ENCODE measurements at places on chromosomes 6 and 20. TPM values are rescaled to one million over a fixed set of nuclear protein-coding genes. Genes with fewer than 3 reads are reported as not detected.

CASP8AP2 gene
- total RNA-seq: 10.8 TPM

DNA sequence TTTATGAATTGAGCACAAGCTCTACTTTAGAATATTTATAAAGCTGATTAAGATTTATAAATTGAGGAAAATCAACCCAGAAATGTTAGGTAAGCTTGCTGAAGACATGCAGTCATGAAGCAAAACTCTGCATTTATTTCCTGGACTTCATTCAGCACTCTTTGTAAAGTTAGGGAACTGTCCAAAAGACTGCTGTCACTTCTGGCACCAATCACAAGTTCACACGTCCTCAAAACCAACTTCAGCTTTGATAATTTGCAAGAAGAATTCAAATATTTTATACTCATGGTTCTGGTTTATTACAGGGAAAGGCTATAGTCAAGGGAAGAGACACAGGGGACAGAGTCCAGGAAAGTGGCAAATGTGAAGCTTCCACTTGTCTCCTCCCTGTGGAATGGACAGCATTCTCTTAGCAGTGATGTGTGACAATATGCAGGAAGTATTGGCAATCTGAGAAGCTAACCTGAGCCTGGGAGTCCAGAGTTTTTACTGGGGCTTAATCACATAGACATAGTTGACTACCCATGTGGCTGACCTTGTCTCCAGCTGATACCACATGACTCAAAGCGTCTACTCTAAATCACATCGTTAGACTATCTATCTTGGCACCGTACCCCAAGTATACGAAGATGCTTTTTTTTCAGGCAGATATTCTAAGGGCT lies 85.4 kb downstream of the PPP1R14C start:
- no peak for DNase-seq

ANKRD66 gene
- not detected for total RNA-seq

GRCh38 chr20:1900321-1900801 lies 5.2 kb downstream of the SIRPA start:
- DNase-seq: peak; percentile 65

ARMH2 gene
- total RNA-seq: not detected

GRCh38 chr6:36120979-36121786 lies 9.1 kb upstream of the MAPK13 start:
- peak; percentile 44 for DNase-seq

GRCh38 chr20:39691151-39691862 lies 729.2 kb downstream of the DHX35 start:
- no peak for DNase-seq

KATNA1 gene
- total RNA-seq: 21.3 TPM

- no peak for DNase-seq
Observed at GRCh38 chr6:85343428-85343827, 106.5 kb upstream of the NT5E start.

GRCh38 chr6:170011204-170012036 lies 260.0 kb downstream of the ERMARD start:
- no peak for DNase-seq

CD24 gene
- total RNA-seq: 397 TPM

DNA sequence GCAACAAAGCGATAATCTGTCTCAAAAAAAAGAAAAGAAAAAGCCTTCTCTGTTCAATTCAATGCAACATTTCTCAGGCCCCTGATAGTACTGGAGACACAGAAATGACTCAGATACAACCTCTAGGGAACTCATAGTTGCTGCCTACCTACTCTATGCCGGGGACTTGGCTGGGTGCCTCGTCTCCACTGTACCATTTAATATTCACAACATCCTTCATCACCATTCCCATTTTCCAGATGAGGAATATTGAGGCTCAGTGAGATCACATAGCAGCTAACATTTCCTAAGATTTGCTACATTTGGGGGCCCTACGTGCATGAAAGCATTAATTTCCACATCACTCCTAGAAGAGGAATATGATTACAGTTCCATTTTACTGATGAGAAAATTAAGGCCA lies 7.5 kb downstream of the NOL4L start:
- DNase-seq: no peak

- peak; percentile 2 for DNase-seq
Observed at GRCh38 chr6:38459291-38459690, 180.4 kb downstream of the BTBD9 start.

GRCh38 chr6:169365567-169366257 lies 112.1 kb upstream of the THBS2 start:
- no peak for DNase-seq

DNA sequence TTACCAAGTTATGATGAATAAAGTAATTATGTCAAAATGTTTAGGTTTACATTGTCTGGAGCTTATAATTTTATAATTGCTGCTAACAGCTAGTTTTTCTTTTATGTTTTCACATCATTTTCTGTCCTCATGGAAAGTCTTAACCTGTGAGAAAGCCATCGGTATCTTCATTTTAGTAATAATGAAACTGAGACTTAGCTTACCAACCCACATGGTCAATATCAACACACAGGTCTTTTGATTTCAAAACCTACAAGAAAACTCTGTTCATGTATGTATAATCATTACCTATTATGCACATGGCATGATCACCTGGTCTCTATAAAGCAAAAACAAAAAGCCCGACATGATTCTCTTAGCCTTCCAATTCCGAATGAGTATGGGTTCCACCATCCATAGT lies 61.9 kb downstream of the KCNQ5 start:
- no peak for DNase-seq

DNA sequence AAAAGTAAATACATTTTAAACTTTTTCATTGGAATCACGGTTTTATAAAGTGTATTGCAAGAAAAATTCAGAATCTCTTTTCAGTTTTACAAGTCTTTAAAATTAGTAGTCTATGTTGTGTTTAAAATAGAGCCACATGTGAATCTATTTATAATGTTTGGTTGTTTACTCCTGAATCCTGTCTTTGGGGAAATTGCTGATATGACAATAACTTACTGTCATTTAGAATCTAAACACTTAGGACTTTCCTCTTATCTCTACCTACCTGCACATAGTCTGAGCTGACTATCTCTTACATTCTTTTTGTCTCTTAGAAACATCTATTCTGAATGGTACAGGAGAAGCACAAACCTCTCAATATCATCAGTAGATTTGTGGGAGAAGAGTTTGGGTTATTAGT lies 4.1 kb upstream of the SRSF12 start:
- no peak for DNase-seq

PNPLA1 gene
- total RNA-seq: not detected

GRCh38 chr6:125888989-125889656 lies 67.4 kb upstream of the HINT3 start:
- DNase-seq: peak; percentile 54

- DNase-seq: no peak
Observed at GRCh38 chr6:11929241-11929835, 82.8 kb upstream of the HIVEP1 start.

- no peak for DNase-seq
Observed at GRCh38 chr6:36683656-36684446, 5.3 kb downstream of the CDKN1A start.

- DNase-seq: no peak
Observed at GRCh38 chr20:17890330-17890729, 78.3 kb downstream of the SNX5 start.

- DNase-seq: no peak
Observed at GRCh38 chr20:51079488-51079887, 56.6 kb upstream of the KCNG1 start.

UBD gene
- not detected for total RNA-seq

DNA sequence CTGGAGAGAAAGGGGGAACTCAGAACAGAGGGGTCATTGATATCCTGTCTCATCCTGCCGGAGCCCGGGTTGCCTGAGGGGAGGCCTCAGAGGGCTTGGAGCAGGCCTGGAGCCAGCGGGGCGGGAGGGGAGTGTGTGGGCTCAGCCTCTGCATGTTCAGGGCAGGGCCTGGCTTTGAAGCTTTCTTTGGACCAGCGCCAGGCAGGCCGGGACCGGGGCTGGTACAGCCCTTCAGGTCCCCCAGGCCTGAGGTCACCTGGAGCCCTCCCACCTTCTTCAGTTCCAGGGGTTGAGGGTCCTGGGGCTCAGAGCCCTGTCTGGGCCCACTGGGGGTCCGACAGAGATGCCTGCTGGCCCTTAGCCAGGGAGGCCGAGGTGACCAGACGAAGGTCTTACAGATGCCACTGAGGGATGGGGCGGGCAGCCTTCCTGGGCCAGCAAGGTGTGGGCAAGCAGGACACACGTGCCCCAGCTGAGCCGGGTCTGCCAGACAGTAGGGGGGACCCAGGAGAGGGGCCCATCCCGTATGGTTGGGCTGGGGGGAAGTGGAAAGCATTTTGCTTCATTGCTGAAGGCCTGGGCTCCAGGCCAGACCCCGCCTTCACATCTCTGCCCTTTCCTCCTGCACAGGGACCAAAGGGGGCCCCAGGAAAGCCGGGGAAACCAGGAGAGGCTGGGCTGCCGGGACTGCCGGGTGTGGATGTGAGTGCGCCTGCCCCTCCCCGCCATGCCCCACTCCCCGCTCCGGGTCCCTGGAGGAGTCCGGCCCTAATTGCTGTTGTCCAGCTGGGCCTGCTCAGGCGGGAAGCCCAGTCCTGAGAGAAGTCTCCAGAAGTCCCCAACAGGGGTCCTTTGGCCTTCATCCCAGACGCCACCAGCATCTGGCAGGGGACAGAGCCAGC lies 2.0 kb downstream of the COL9A3 start:
- DNase-seq: peak; percentile 52

DNA sequence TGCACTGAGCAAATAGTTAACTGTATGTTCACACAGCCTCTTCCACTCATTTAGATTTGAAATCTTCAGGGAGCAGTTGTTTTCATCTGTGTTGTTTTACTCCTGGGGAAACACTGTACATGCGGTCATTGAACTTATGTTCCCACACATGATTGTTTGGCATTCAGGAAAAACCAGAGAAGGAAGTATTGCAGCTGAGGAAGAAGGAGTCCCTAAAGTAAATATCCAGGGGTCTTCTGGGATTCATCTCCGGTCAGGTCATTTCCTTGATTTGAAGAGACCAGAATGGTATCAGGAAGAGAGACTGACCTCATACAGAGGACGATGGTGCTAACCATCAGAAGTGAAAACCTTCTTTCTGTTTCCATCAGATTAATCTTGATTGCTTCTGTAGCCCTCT lies 52.5 kb downstream of the DCBLD1 start:
- no peak for DNase-seq

- no peak for DNase-seq
Observed at GRCh38 chr6:99216959-99217358, 132.5 kb downstream of the FAXC start.

GRCh38 chr20:56451056-56451765 lies 17.2 kb upstream of the RTF2 start:
- DNase-seq: no peak

- no peak for DNase-seq
Observed at GRCh38 chr6:122833021-122833491, 44.0 kb downstream of the SMPDL3A start.

DNA sequence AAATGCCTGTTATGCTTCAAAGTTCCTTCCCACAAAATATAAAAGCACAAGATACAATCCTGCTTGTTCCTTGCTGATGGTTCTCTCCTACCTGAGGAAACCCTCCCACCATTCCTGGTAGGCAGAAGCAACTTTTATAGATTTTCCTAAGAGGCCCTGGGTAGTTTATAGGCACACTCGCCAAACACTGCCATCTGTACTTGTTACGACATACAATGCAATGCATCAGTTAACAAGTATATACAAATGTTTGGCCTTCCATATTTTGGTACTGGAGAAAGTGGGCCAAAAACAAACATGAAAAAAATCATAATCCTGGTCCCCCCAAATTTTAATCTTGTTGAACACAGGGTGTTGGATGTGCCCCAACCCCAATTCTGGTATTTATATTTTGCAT lies 16.6 kb downstream of the MCM9 start:
- no peak for DNase-seq

GRCh38 chr20:41082306-41082705 lies 53.7 kb downstream of the TOP1 start:
- no peak for DNase-seq

TSBP1 gene
- total RNA-seq: not detected

DNA sequence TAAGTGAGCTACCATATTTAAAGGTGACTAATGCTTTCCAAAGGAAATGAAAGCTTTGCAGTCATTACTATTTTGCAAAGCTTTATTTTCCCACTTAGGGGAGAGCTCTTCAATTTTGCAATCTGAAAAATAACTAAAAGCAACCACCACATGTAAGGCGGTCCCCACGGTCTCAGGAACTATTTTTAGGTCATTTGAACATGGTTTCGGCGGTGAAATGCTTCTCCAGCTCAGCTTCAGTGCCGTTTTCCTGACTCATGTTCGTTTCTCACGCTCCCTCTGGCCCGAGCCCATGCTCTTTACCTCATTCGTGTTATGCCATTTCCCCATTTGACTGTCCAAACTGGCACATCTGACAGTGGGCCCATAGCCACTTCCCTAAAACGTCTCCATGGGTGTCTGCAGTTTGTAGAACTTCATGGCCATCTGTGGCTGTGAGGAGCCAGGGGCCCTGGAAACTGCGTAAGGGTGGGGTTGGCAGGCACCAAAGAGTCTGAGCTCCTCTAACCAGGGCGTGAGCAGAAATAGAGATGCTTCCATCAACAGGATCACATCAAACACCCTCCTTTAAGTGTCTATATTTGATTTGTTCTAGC lies 46.5 kb downstream of the ADTRP start:
- no peak for DNase-seq

DPPA5 gene
- not detected for total RNA-seq

DNA sequence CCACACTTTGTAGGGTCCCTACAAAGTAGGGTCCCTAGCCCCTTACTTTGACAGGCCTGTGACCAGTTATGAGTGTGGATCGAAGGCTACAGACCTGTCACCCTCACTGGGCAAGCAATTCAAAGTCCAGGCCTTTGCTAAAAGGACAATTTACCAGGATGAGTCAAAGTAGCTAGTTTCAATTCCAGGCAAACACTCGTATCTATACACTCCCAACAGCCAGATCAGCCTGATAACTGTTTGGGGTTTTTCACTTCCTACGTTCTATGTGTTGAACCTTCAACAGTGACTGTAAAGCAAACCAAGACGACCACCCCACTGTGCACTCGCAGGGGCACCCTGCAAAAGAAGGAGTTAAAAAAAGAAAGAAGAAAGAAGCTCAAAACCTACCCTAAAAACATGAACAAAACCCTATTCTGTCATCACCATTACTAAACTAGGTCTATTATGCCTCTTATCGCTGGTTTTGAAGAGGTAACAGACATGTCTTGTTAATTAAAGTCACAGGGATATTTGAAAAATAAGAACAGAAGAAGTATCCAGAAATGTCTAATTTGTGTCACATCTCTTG lies 3.2 kb downstream of the GFOD1 start:
- DNase-seq: no peak

UNC5CL gene
- total RNA-seq: 0.67 TPM

Measured in mammary epithelial cell (primary cell).